ENCODE measurements at places on chromosomes 13 and 19. TPM values are rescaled to one million over a fixed set of nuclear protein-coding genes. Genes with fewer than 3 reads are reported as not detected.

C3 gene
- 40.6 TPM for total RNA-seq

CCDC70 gene
- not detected for total RNA-seq

CYP2A6 gene
- total RNA-seq: not detected

TMEM143 gene
- total RNA-seq: 2.4 TPM

DIRAS1 gene
- total RNA-seq: 3.7 TPM

ZNF468 gene
- total RNA-seq: 0.50 TPM

MEF2B gene
- 1.4 TPM for total RNA-seq

SERTAD1 gene
- total RNA-seq: 38.9 TPM

SIGLEC8 gene
- not detected for total RNA-seq
